ENCODE measurements at places on chromosomes 2 and 18.

GRCh38 chr2:231494669-231495068 lies 30.4 kb upstream of the NCL start:
- no peak for DNase-seq

DNA sequence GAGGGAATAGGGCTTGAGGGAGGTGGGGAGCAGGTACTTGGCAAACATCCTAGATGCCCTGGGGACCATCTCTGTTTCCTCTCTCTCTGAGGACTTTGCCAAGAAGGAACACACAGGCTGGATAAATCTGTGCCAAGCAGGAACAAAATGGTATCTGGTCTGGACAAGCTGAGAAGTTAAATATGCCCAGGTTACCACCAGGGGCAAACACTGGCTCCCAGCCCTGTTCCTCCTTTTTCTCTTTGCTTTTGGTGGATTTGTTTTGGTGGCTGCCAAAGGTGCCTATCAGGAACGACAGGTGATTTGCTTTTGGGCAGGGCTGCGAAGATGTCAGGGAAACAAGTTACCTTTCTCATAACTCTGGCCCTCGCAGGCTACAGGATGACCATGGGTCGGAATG lies 227.5 kb upstream of the SMAD2 start:
- DNase-seq: no peak

- DNase-seq: no peak
Measured at GRCh38 chr2:223104336-223105132, 52.5 kb downstream of the KCNE4 start.

GRCh38 chr2:157890969-157891642 lies 15.0 kb upstream of the ACVR1 start:
- no peak for DNase-seq

DNA sequence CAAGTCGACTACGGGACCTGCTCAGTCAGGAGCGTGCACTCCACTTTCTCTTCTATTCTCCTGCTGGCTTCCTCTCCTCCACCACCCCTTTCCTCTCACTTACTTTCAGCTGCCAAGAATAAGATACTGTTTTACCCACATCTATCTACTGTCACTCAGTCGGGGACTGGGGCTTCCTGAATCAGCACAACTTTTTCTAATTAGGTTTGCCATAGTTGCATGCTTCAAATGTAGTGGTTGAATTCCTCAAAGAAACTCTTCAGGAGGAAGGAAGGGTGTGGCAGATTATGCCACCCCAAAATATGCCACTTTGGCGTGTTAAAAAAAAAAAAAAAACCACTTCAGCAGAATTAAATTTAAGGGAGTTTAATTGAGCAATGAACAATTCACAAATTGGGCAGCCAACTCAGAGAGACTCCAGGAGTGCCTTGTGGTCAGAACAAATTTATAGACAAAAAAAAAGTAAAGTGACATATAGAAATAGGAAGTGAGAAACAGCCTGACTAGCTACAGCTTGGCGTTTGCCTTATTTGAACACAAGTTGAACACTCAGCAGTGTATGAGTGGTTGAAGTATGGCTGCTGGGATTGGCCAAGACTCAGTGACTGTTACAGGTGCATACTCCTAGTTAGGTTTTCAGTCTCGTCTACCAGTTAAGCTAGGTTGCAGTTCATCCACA lies 32.5 kb upstream of the RMDN2 start:
- no peak for DNase-seq

- peak; percentile 55 for DNase-seq
Measured at GRCh38 chr2:237475704-237476141, 11.3 kb upstream of the MLPH start.

- peak; percentile 59 for DNase-seq
Measured at GRCh38 chr2:64454386-64455332, 697 bp downstream of the LGALSL start.

DNA sequence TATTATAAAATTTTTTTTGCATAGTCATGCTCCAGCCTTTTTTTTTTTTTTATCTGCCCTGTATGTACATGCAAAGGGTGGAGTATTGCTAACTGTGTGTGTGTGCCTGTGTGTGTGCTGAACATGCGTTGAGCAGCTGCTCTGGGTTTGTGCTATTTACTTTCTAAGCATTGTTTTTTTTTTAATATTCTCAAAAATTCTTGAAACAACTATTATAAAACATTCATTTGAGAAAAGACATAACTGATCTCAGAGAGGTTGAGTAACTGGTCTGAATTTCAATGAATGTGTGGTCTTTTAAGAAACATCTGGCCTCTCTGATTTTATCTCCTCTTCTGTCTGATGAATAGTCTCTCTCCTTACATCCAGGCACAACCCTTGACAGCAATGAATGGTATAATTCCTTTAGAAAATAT lies 366.0 kb upstream of the SLC14A2 start:
- DNase-seq: no peak

- DNase-seq: no peak
Measured at GRCh38 chr2:120550893-120551446, 184.7 kb upstream of the GLI2 start.

DNA sequence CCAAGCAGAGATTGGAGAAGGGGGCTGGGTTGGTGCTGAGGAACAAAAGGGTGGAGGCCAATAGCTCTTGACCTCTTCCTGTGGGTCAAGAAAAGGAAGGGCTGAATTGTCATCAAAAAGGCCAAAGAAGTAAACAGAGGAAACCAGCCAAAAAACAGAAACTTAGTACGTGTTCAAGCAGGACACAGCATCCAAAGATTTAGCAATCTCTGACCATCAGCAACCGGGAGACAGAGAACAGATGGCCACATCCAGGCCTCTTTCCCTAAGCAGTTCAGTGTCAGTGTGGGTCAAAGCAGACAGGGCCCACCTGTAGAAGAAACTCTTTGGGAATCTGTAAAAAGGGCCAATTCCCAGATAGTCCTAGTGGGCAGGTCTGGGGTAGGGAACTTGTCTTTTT lies 2.9 kb downstream of the DNPEP start:
- DNase-seq: no peak

- DNase-seq: no peak
Measured at GRCh38 chr2:8379549-8379948, 302.3 kb upstream of the ID2 start.
